ENCODE measurements at places on chromosomes 11 and 22.

GRCh38 chr11:61586792-61587430 lies 6.0 kb upstream of the SYT7 start:
- DNase-seq = no peak

DNA sequence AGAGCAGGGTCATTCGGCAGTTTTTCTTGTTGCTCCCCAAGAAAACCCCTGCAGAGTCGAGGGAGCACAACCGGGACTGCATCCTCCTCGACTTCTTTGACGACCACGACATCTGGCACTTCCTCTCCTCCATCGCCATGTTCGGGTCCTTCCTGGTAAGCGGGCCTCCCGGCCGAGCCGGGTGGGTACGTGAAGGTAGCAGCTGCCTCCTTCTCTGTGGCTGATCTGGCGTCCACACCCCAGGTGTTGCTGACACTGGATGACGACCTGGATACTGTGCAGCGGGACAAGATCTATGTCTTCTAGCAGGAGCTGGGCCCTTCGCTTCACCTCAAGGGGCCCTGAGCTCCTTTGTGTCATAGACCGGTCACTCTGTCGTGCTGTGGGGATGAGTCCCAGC lies 3.4 kb upstream of the TAGLN start:
- no peak for DNase-seq

DNA sequence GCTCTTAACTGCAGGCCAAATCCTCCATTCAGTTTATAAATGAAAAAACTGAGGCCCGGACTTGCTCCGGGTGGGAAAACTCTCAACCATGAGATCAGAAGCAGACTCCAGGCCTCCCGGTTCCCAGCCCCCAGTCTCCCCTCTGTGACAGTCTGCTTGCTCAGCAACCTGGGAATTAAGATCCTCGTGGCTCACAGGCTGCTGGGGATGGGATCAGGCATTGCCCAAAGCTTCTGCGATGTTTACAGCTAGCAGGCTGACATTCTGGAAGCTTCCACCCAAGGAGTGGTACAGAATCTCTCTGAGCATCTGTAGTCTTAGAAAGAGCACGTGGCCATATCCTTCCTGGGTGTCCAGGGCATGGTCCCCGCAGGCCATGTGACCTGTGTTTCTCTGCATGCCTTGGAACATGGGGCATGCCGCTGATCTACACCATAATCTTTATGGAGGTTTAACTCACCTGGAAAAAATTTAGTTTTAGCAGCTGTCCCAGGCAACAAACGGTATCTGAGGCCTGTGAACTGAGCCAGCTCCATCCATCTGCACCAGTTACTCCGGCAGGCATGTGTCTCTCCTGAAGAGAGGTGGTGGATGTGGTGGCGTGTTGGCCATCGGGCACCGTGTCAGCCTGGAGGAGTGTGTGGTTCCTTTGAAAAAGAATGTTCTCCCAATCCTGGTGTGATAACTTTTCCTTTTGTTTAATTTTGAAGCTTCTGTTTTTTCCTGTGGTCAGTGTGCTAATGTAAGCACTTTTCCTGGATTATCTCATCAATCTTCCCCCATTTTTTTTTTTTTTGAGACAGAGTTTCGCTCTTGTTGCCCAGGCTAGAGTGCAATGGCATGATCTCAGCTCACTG lies 7.9 kb downstream of the FBLN1 start:
- no peak for DNase-seq

DNA sequence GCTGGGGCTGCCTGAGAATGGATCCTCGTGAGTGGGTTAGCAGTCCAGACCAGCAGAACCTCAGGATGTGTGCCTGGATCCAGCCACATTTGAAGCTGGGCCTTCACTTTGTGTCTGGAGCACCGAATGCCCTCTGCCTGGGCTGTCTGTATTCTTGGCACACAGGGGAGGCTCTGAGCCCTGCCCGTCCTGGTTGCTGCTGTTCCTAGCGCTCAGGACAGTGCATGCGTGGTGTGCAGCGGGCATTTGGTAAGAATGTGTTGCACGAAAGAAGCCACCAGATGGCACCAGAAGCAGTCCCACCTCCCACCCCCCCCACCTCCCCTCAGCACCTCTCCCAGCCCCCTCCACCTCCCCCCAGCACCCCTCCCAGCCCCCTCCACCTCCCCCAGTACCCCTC lies 4.1 kb upstream of the MAPK11 start:
- peak; percentile 73 for DNase-seq

- no peak for DNase-seq
Measured at GRCh38 chr22:17638182-17638431, 450 bp upstream of the BCL2L13 start.

DNA sequence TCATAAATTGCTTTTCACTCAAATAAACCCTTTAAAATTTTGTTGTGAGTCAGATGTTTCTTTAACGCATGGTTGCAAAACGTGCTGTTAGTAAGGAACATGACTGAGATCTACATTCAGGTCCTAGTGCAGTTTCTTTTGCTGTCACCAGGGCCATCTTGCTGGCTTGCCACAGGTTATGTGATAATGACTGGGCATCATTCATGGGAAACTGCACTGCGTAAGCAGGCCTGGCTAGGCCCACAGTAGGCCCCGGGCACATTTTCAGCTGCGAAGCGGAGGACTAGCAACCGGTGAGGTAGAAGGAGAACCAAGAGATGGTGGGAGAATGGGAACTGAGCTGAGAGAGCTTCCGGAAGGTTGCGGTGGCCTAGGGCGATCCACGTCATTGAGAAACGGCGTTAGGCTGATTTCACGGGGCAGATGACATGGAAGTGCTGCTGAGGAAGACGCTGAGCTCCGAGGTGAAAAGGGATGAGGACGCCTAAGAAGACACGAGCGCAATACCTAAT lies 3.2 kb upstream of the KLHDC7B start:
- DNase-seq = peak; percentile 64

DNA sequence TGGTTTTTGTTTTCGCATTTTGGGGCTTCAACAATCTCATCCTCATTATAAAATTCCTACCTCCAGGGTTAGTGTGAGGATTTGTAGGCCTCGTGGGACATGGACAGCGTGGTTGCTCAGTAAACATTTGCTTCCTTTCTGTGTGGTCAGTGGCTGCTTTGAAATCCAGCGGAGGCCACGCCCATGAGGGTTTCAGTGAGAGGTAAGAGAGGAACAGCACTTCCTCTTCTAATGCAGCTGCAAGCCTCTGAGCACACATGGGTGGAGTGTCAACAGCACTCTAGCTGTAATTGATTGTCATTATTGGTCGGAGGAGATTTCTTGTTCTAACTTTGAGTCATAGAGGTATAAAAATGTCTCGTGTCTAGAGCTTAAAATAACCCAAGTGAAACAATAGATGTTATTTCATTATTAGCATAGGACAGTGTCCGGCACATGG lies 6.0 kb upstream of the ARHGAP42 start:
- peak; percentile 93 for DNase-seq

DNA sequence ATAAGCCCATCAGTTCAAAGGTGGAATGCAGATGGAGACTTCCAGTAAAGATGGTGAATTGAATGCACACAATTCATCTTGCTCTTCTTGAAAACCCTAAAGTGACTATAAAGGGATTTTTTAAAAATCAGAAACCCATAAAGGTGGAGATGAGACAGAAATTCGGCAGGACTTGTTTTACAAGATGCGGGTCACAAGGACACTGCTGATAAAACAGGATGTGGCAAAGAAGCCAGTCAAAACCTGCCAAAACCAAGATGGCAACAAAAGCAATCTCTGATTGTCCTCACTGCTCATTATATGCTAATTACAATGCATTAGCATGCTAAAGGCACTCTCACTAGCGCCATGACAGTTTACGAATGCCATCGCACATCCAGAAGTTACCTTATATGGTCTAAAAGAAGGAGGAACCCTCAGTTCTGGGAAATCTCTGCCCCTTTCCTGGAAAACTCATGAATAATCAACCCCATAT lies 137.1 kb downstream of the NECTIN1 start:
- no peak for DNase-seq

DNA sequence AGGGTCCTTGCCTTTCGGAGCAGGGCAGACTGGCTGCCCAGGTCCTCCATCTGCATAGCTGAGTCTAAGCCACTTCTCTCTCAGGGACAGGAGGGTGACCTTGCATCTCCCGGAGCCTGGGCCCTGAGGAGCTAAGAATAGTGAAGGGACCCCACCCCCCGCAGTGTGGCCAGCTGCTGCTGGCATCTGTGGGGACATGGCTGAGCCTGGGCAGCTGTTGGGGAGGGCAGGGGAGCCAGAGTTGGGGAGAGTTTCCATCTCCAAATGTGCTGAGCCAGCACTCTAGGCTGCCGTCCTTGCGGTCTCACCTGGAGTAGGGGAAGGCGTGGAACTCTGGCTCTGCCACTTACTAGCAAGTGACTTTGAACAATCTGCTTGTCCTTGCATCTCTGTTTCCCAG lies 34.8 kb upstream of the SHISAL1 start:
- DNase-seq = no peak

- no peak for DNase-seq
Measured at GRCh38 chr22:49295465-49295743, 532.3 kb downstream of the BRD1 start.

DNA sequence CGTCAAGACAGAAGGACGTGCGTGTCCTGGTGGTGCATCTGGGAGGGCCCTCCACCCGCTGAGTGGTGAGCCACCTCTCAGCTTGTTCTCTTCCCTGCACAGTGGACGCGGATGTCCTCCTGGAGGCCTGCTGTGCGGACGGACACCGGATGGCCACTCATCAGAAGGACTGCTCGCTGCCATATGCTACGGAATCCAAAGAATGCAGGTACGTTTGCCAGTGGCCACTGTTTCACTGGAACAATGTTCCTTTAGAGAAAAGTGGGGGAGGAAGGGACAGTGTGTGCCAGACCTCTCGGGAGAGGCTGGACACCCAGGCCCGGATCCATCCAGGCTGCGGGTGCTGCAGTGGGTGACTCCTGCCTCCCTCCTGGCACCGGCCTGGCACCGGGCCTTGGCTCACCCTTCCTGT lies 15.9 kb downstream of the FBLN1 start:
- no peak for DNase-seq

DNA sequence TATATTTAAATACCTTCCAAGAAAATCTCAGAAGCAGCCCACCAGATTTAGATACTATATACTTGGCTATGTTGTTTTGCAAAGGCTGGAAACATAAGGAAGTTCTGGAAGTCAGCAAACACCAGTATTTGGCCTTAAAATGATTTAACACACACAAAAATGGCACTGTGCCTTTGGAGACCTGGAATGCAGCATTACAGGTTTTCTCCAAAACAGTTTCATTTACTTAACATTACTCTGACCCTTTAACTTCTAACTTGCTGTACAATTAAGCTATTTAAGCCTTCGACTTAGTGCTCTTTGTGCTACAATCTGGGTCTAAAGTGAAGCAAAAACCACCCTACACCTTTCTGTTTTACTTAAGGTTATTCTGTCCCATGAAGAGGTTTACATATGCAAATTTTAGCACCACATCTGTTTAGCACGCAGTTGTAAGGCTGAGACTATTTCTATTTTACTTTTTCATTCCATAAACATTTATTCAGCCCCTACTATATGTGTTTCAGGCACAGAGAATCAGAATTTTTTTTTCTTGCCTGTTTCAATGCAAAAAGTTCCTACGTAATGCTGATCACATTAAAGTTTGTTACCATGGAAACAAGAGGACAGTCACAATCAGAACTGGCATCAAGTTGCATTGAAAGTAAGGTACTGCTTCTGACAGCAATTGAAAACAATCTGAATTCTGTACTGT lies 70.3 kb downstream of the MAML2 start:
- peak; percentile 53 for DNase-seq

DNA sequence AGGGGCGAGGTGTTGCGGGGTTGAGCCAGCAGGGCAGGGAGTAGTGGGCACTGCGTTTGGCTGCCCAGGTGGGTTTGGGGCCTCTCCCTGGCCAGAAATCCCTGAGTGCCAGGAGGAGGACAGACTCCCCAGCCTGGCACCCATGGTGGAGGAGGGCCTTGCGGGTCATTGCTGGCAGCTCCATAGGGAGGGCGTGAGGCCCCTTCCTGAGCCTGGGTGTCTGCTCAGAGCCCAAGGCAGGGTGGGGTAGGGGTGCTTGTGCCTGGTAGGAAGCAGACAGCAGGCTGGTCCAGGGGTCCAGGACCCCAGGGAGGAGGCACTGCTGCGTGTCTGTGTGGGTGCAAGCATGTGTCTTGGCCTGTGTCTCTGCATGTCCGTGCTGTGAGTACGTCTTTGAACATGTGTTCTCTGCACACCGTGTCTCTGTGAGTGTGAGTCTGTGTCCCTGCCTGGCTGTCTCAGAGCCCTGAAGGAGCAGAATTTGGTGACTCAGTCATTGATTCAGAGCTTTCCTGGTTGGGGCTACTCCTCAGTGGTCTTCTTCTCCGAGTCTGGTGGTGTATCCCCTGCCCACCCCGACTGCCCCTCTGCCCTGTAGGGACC lies 3.9 kb downstream of the TSPAN4 start:
- no peak for DNase-seq

DNA sequence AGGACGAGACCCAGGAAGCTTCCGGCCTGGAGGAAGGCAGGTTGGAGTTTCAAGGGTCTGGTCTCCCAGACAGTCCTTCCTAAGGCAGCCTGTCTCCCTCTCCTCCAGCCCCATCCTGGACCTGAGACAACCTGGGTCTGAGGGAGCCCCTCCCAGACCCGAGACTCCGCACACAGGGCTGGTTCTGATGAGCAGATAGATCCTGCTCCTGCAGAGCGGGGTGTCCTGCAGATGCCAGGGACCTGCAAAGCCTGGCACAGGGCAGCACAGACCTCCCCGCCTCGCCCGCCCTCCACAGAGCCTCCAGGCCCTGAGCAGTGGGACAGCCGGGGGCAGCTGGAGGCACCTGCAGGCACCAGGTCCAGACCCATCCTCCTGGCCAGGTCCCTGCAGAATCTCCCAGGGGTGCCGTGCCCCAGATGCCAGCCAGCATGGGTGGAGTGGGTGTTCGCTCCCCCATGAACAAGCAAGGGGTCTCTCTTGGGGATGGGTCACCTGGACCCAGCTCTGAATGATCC lies 7.8 kb downstream of the PIM3 start:
- DNase-seq = no peak

- no peak for DNase-seq
Measured at GRCh38 chr22:17833489-17833888, 59.2 kb upstream of the BID start.

- DNase-seq = no peak
Measured at GRCh38 chr11:14898906-14899305, 6.9 kb upstream of the CYP2R1 start.

DNA sequence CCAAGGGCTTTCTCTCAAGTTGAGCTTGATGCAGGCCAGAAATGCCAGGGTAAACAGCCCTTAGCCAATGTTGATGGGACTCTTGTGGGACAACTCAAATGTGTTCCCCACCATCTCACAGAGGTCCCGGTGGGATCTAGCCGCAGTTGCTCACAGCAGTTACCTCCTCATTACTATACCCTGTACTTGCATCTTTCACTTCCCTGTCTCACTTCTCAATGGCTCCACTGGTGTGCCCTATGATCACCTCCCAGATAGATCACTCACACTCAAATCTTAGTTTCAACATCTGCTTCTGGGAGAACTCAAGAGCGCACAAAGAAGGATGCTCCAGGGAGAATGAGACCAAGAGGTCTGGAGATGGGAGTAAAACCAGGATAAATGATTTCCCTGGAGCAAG lies 47.0 kb downstream of the RCN1 start:
- DNase-seq = no peak
